Anterior cingulate cortex (tissue), 58 donors: ENCODE measurements at places on chromosomes 2 and 18.

GRCh38 chr2:80706951-80707350 lies 402.4 kb upstream of the LRRTM1 start:
- no peak for DNase-seq

DNA sequence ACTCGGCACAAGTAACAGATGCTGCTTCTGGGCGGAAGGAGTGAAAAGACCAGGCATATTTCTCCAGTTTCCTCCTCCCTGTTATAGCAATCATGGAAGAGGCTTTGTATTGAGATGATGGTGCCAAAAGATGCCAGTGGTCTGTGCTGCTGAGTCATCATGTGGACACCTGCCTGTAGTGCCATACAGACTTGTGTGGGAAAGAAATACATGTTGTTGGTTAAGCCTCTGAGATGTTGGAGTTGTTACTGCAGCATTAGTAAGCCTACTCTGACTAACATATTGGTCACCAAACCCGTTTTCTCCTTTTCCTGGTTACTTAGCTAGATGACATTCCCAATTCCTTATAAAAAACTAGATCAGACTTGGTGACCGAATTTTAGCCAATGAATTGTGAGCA lies 356.9 kb downstream of the ZNF521 start:
- DNase-seq: no peak

DNA sequence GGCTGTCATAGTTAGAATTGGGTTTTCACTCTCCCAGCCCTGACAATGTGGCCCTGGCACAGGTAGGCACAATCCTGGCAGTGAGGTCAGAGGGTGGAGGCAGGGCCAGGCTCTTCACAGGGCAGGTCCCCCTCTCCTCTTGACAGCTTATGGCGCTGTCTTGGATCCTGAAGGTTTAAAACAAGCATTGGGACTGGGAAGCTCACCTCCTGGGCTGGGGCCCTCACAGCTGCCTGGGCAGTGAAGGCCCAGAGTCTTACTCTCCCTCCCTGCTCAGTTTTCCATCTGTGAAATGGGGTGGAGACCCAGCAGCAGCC lies 23.3 kb downstream of the LBH start:
- DNase-seq: no peak

GRCh38 chr2:161230959-161231358 lies 70.7 kb downstream of the TANK start:
- DNase-seq: no peak

DNA sequence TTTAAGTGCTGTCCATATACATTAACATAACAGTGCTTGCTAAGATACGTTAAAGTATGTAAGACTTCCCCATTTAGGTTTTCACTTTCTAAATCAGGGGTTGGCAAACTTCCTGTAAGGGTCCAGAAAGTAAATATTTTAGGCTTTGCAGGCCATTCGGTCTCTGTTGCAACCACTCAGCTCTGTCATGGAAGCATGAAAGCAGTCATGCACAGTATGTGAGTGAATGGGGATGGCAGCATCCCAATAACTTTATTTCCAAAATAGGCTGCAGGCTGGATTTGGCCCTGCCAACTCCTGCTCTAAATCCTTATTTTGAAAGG lies 128.7 kb downstream of the PLA2R1 start:
- DNase-seq: no peak
